ENCODE measurements at places on chromosomes 12 and 14. TPM values are rescaled to one million over a fixed set of nuclear protein-coding genes. Genes with fewer than 3 reads are reported as not detected.

The TNFAIP2 gene
- total RNA-seq: 48.6 TPM

- DNase-seq: peak; percentile 64
Observed at GRCh38 chr12:64633940-64634337, 23.6 kb downstream of the RASSF3 start.

DNA sequence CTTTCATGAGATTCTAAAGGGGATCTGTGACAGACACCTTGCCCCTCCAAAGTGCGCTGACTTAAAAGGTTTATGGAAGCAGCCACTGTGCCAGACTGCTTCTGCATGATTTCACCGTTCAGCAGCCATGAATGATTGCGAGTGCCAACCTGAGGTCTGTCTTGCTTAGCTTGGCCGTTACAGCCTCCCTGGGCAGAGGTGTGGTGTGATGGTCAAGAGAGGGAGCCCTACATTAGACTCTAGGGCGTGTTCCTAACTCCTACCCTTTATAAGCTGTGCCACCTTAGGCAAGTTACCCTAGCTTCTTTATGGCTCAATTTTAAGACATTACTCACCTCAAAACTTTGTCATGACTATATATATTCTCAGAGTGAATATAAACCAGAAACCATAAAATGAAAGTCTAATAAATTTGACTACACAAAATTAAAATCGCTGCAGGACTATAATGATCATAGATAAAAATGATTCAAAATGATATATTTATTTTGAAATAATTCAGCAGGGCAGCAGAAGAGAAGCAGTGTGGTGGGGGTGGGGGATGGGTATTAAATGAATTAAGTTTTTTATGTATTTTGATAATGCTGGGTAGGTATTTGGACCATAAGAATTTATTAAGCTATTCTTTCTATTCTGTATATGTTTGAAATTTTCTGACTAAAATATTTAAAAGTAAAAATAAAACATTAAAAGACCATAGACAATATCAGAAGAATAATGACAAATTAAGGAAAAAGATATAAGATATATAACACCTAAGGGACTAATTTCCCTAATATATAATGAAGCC, 47.7 kb upstream of the MBIP start:
- DNase-seq: no peak

- no peak for DNase-seq
Observed at GRCh38 chr12:9667403-9668160, 1.9 kb upstream of the CLEC2D start.

The OR2AP1 gene
- total RNA-seq: not detected

The PLEKHG7 gene
- not detected for total RNA-seq

GRCh38 chr12:100141998-100142850, 450 bp downstream of the BLTP3B start:
- DNase-seq: peak; percentile 47

GRCh38 chr12:67038486-67038885, 230.7 kb upstream of the CAND1 start:
- DNase-seq: no peak

DNA sequence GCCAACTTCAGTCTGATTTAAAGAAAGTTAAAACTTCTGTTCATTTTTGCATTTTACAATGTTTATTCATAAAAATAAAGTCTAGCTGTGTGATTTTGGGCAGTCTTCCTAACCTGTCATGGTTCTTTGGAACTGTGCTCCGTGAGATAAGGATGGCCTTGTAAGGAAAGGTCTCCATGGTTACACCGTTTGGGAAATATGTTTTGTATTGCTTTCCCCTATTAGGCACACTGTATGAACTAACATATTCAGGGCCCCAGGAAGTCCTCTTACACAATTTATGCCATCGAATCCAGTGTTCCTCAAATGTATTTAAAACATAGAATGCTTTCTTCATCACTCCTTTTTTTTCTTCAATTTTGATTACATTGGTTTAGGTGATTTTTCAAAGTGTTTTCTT, 54.5 kb downstream of the APAF1 start:
- no peak for DNase-seq

GRCh38 chr14:20976291-20976690, 13.5 kb upstream of the METTL17 start:
- no peak for DNase-seq

GRCh38 chr12:131035245-131035681, 81.6 kb downstream of the ADGRD1 start:
- DNase-seq: peak; percentile 15

- DNase-seq: no peak
Observed at GRCh38 chr12:64007853-64008252, 163.4 kb downstream of the SRGAP1 start.

The PTPRB gene
- 51.8 TPM for total RNA-seq

The SDR9C7 gene
- total RNA-seq: not detected

DNA sequence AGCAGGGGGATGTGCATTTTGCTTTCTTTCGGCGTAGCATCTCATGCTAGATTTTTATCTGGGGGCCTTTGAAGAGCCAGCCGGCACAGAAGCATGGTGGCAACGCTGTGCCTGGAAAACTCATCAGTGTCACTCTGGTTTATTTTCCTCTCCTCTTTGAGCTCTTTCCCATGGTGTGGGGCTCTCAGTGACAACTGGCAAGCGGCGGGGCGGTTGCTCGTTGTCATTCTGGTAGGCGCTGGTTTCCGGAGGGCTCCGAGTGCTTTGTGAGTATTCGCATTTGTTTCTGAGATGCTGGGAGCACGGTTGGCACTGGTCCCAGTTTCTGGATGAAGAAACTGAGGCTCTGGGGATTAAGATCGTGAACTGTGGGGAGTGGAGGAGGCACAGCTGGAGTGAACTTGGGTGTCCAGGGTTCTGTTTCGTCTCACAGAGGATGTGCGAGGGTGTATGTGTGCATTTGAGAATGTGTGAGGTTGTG, 23.3 kb downstream of the TPCN1 start:
- DNase-seq: peak; percentile 83

The HOXC13 gene
- not detected for total RNA-seq

DNA sequence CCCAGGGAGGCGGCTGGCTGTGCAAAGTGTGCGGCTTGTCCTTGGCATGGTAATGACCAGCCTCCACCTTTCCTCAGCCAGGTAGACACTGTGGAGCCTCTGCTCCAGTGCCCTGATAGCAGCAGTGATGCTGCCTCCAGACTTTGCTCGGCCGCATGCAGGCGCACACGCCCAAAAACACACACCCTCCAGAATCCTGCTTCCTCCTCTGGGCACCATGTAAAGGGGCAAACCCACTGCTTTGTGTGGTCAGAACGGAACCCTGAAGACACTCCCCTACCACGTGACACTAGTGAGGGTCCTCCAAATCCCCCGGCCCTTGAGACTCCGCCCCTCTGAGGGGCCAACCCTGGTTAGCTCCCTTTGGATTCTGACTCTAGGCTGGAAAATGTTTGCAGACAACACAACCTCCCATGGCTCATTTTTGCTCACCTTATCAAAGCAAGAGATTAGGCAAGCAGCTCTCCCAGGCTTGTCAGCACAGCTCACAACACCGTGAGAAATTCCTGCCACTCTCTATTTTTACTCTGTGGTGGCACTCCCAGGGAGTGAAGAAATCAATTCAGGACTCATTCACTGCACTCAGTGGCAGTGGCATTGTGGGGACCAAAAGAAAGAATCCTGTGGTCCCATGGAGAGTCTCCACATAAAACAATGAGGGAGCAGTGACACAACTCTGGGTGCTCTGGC, 4.5 kb downstream of the KRT77 start:
- DNase-seq: no peak

The FOXJ2 gene
- total RNA-seq: 26.0 TPM

GRCh38 chr12:51244269-51244668, 5.6 kb downstream of the DAZAP2 start:
- no peak for DNase-seq

DNA sequence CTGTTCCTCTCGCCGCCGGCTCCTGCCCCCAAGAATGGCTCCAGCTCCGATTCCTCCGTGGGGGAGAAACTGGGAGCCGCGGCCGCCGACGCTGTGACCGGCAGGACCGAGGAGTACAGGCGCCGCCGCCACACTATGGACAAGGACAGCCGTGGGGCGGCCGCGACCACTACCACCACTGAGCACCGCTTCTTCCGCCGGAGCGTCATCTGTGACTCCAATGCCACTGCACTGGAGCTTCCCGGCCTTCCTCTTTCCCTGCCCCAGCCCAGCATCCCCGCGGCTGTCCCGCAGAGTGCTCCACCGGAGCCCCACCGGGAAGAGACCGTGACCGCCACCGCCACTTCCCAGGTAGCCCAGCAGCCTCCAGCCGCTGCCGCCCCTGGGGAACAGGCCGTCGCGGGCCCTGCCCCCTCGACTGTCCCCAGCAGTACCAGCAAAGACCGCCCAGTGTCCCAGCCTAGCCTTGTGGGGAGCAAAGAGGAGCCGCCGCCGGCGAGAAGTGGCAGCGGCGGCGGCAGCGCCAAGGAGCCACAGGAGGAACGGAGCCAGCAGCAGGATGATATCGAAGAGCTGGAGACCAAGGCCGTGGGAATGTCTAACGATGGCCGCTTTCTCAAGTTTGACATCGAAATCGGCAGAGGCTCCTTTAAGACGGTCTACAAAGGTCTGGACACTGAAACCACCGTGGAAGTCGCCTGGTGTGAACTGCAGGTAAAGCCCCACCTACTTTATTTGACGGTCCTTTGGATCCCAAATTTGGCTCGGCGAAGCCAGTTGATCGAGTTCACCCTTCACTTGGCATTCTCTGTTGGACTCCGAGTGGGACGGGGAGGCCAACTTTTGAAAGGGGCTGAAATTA, 1.5 kb downstream of the WNK1 start:
- DNase-seq: peak; percentile 85

The TAS2R20 gene
- 0.54 TPM for total RNA-seq

All from right cardiac atrium (tissue), 5 donors.